ENCODE measurements at places on chromosomes 6 and 20.

- DNase-seq, result no peak
These were observed 542.3 kb upstream of the JARID2 start for GRCh38 chr6:14703586-14703985.

DNA sequence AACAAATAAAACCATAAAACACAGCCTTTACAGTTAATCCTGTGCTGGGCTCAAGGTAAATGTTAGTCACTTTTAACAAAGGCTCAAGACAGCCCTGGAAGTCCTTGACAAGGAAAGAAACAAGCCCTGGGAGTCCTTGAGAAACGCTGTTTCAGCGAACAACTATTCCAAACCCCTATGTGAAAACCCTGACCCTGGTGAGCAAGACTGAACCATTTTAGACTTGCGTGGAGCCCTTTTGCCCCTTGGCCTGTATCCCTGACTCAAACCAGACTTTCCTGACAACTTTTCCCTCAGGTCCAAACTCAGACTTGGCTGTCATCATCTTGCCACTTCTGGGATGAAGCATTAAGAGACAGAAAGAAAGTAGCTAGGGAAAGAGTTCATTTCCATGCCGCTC, 180.4 kb downstream of the AIG1 start:
- DNase-seq, result no peak

DNA sequence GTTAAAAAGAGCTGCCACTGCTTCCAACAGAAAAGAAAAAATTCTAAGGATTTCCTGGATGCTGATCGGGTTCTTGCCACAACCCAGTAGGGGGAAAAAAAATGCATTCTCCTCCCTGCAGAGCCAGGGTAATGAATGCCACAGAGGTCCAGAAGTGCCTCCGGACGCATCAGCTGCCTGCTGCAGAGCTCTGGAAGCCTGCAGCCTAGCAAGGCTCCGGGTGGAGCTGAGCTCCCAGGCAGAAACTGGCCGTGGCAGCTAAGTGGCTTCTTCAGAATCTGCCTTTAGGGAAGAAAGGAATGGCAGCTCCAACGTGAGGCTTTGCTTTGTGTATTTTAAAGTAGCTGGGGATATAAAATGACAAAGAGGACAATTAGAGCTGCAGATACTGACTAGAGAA, 155.0 kb downstream of the CFAP61 start:
- DNase-seq, result no peak

- DNase-seq, result no peak
These were observed 14.4 kb upstream of the TTPAL start for GRCh38 chr20:44461142-44461802.

GRCh38 chr6:81485395-81485794, 267.1 kb downstream of the TENT5A start:
- no peak for DNase-seq

GRCh38 chr20:41872930-41873329, 254.8 kb upstream of the CHD6 start:
- DNase-seq, result no peak

DNA sequence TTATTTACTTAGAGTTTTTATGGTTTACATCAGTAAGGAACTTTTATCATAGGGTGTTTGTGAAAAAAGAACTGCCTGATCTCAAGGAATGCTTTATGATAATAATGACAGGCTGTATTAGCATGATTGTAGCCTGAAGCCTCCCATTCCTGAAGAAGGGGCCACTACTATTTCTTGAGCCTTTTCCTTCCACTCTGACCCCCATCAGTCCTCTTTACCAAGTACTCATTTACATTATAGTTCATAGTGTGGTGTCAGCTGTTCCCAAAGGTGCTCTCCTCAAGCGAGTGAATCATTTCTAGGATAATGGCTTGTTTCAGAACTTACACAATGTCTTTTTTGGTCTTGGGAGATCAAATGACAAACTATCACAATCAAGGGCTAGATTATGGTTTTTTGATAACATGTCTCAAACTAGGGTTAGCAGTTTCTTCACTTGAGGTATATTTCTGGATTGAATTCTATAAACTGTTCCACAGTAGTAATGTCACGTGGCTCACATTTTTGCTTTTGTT, 283.6 kb downstream of the CDKAL1 start:
- no peak for DNase-seq

GRCh38 chr6:41914343-41914742, 6.6 kb downstream of the MED20 start:
- DNase-seq, result no peak

GRCh38 chr6:149028767-149029405, 282.1 kb downstream of the UST start:
- DNase-seq, result peak; percentile 34

GRCh38 chr20:45918779-45919537, 7.0 kb upstream of the PLTP start:
- DNase-seq, result no peak

DNA sequence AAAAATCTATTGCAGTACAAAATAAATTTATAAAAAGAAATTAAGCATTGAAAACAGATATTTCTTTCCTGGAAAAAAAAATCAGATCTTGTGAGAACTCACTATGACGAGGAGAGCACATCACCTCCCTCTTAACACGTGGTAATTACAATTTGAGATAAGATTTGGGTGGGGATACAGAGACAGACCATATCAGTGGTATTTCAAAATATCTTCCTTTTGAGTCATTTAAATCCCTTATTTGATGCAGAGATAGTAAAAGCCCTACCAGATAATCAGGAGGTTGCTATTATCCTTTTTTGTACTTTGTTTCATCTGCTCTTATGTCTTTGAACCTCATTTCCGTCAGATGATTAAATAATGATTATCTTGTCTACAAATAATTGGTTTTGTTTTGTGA, 800.4 kb downstream of the KIF16B start:
- no peak for DNase-seq

DNA sequence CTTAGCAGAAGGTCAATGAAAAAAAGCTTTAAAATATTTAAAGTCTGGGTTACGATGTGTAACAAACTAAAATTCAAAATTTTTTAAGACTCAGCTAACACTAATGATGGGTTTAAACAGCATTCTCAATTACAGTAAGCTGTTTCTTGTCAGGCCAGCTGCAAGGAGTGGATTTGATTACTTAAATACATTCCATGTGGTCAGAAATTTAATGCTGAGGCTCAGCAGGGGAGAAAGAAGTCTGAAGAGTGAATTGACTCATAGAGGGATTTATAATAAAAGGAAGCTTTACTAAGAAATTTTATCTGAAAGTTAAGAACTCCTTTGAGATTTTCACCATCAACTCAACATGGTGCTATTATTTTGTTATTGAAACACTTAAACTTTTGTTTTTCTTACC, 398.6 kb downstream of the KHDRBS2 start:
- no peak for DNase-seq

GRCh38 chr6:36924131-36924530, 30.4 kb upstream of the PI16 start:
- DNase-seq, result peak; percentile 22

DNA sequence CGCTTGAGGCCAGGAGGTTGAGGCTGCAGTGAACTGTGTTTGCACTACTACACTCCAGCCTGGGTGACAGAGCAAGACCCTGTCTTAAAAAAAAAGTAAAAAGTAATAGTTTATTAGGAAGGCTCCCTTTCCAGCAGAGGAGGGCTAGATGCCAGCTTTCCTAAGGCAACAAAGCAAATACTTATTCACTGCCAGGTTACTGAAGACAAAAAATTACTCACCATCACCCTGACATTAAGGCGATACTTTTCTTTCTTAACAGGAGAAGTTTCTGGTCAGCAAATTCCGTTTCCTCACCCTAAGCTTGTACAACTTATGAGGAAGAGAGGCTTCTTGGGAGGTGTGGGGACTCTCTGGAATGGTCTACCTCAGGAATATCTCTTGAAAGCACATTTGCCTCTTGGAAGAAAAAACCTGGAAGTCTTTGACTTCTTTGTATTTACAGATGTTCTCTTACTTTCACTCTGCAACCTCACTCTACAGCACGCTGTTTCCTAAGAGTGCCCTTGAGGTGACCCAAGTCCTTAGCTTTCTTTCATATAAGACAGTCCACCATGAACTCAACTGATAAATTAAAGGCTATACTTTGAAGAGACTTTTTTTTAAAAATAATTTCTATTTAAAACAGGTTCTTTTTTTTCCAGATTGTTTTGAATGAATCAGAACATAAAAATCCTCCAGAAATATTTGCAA, 52.9 kb upstream of the TRAF3IP2 start:
- no peak for DNase-seq

DNA sequence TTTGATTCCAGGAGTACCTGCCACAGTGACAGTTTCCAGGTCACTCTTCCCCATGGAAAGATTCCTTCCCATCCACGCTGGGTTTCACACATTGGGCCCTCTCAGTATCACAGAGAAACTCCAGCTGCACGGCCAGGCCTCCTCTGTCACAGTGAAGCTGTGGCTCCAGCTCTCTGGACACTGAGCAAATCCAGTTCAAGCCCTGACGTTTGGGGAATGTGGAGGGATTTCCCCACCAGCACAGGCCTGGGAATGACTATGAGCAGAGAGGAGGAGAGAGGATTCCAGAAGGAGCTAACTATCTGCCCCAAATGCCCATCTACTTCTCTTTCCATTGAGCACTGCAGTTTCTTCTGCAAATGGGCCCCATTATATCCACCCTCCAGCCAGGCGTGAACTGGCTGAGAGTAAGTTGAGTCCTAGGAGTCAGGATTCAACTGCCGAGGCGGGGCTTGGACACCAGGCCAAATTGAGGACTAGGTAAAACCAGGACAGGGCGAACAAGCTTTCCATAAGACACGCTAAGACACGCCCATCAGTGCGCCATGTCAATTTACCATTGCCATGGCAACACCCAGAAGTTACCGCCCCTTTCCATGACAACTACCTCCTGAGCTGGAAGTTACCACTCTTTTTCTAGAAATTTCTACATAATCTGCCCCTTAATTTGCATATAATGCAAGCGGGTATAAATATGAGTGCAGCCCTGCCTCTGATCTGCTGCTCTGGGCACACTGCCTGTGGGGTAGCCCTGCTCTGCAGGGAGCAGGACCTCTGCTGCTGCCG, 9.2 kb upstream of the BNIP5 start:
- DNase-seq, result no peak
